ENCODE measurements at places on chromosomes 2 and 18.

GRCh38 chr2:110838657-110839384, 106.4 kb downstream of the ACOXL start:
- no peak for DNase-seq

GRCh38 chr18:13376298-13376840, 157.8 kb downstream of the LDLRAD4 start:
- DNase-seq: no peak

DNA sequence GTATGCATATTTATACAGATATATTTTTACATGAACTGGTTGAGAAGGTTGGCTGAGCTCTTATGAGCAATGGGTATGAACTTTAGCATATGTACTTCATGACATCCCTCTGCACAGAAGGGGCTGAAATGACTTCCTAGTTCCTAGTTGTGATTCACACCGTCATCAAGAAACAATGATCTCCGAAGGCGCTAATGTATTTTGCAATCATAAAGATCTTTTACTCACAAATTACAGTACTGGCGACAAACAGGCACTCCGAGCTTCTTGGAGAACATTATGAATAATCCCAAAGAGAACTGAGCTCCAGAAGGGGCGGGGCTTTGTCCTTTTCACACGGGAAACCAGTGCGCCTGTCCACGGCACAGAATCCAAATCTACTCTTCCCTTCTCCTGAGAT, 18.1 kb downstream of the BCL2 start:
- DNase-seq: no peak

DNA sequence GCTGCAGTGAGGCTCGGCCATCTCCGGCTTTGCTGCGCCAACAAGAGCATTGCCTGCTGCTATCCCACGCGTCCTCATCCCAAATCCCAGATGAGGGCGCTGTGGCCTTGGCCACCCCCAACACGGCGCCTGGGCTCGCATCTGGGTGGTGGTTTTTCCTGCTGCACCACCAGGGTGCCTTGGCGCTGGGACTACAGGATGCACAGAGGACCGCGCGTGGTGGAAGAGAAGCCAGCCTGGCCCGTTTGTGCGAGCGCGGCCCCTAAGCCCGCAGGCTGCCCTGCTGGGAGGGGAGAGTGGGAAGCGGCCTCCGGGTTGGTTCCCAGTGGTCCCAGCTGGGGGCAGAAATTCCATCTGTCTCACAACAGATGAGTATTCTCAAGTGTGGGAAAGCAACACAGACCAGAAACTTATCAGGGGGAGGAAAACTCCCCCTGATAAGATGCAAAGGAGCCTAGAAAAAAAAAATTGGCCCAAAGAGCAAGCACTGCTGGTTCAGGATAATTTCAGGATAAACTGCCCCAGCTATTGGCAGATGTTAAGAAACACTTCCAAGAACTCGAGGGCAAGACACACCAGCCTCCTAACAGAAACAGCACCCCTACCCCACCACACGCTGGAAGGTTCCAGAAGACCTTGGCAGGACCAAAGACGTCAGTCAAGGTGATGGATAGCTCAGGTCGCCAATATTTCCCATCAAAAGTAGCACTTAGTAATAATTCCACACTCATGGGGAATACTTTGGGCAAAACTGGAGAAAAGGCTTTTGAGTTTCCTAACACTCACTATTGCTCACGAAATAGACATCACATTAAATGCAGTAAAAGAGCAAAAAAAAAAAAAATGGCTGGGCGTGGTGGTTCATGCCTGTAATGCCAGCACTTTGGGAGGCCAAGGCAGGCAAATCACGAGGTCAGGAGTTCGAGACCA, 152.1 kb downstream of the PXDN start:
- peak; percentile 93 for DNase-seq

- peak; percentile 41 for DNase-seq
Observed at GRCh38 chr2:133986081-133986837, 267.6 kb upstream of the MGAT5 start.

GRCh38 chr2:114011713-114012112, 121.8 kb downstream of the ACTR3 start:
- no peak for DNase-seq

DNA sequence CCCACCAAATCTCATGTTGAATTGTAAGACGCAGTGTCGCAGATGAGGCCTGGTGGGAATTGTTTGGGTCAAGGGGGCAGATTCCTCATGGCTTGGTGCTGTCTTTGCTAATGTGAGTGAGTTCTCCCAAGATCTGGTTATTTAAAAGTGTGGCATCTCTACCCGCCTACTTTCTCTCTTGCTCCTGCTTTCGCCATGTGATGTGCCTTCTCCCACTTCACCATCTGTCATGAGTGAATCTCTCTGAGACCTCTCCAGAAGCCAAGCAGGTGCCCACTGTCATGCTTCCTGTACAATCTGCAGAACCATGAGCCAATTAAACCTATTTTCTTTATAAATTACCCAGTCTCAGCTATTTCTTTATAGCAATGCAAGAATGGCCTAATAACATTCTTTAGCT, 246.6 kb upstream of the CDH20 start:
- DNase-seq: no peak

GRCh38 chr2:44549099-44549471, 187.3 kb downstream of the CAMKMT start:
- DNase-seq: peak; percentile 75

- DNase-seq: no peak
Observed at GRCh38 chr2:23260621-23261020, 124.4 kb upstream of the KLHL29 start.

- no peak for DNase-seq
Observed at GRCh38 chr18:55206927-55207326, 247.7 kb upstream of the CCDC68 start.

DNA sequence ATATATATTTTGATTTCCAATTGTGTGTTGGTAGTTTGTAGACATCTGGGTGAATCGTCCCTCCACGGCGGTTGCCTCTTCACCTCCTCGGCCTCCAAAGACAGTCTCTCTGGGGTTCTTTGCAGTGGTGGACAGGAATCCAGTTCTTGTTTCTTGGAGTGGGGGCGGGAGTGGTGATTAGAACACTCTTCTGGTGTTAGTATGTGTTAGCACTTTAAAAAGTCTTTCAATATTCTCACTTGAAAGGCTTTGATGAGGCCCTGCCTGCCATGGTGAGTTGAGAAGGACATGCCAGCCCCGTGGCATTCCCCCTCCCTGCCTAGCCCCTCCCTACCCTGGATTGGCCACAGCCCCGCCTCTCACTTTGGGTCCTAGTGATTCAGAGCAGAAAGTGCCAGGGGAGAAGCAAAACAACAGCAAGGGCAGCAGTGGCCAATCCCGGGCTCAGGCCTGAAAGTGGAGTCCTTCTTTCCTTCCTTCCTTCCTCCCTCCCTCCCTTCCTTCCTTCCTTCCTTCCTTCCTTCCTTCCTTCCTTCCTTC, 316.8 kb upstream of the HS6ST1 start:
- peak; percentile 60 for DNase-seq

- no peak for DNase-seq
Observed at GRCh38 chr2:161870401-161870930, 203.5 kb downstream of the DPP4 start.

GRCh38 chr2:70981866-70982810, 3.7 kb downstream of the ANKRD53 start:
- DNase-seq: no peak

Data from astrocyte of the hippocampus (primary cell).